Endodermal cell (in vitro differentiated cells): ENCODE measurements at places on chromosomes 2 and 18.

- DNase-seq, result no peak
These were observed 91.7 kb upstream of the MMADHC start for GRCh38 chr2:149679286-149679685.

GRCh38 chr18:79552696-79553095 lies 126.9 kb upstream of the CTDP1 start:
- DNase-seq, result peak; percentile 50

- DNase-seq, result peak; percentile 19
These were observed 29.9 kb downstream of the CYP26B1 start for GRCh38 chr2:72117718-72118117.

GRCh38 chr2:100042562-100042961 lies 99.8 kb downstream of the AFF3 start:
- no peak for DNase-seq

GRCh38 chr2:54059986-54060385 lies 55.4 kb upstream of the ACYP2 start:
- no peak for DNase-seq

DNA sequence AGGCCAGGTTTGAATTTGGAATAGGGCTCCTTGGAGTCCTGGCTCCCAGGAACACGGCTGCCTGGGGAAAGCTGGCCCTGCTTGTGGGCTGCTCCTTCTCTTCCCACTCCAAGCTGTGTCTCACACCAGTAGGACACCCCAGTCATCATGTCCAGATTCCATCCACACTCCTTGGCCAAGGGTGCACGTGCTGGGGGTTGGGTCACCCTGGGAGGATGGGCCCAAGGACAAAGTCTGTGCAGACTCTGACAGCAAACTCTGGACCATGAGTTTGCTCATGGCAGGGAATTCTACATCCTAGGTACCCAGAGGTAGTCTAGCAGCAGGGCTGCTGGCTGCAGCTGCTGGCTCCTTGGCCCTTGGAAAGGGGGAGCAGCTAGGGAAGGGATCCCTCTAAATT lies 102.4 kb upstream of the EPAS1 start:
- no peak for DNase-seq

DNA sequence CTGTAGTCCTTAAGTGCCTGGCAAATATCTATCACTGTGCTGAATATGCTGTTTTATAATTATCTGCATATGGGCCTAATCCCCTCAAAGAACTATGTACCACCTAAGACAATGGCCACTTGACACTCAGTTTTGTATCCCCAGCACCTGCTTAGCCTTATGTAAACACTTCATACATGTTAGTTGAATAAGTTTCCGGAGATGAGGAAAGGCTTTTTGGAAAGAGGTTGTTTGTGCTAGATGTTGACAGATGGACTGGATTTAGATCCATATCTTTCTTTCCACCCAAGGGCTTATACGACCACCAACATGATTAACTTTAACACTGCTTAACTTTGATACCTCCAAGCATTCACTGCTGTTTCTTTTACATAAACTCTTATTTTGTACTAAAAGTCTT lies 63.3 kb downstream of the FAM228A start:
- no peak for DNase-seq

DNA sequence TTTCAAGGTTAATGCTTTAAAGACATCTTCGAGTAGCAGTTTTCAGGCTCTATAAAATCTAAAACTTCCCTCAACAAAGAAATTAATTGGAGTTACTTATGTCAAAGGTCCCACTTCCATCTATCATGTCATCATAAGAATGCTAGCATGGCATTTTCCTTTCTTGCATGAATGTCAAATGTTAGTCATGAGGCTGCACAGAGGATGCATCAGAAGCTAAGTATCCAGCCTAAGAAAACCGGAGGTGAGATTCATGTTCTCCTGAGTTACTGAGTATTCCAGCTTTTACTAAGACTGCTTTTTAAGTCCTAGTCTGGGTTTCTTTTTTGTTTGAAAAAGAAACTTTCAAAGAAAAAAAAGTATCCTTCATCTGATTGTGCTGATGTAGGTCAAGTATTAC lies 130.6 kb upstream of the CDH19 start:
- no peak for DNase-seq

DNA sequence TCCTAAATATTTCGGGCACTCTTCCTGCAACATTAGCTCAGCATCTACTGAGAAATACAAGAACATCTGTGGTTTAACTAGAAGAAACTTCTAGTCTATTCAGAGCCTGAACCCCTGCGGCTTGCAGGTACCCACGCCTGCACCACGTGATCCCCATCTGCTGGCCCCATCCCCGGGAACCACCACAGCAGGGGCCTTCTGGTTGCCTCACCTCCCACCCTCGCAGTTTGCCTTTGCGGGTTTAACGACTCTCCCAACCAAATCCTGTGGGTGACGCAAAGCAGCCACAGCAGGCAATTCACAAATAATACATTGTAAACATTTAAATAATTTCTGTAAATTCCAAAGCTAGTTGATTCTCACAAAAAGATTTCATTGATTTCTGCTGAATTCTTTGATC lies 90.2 kb upstream of the TMEM18 start:
- DNase-seq, result no peak

- DNase-seq, result no peak
These were observed 31.7 kb downstream of the GPR39 start for GRCh38 chr2:132448331-132448730.
